ENCODE measurements at places on chromosomes 3 and 15.

DNA sequence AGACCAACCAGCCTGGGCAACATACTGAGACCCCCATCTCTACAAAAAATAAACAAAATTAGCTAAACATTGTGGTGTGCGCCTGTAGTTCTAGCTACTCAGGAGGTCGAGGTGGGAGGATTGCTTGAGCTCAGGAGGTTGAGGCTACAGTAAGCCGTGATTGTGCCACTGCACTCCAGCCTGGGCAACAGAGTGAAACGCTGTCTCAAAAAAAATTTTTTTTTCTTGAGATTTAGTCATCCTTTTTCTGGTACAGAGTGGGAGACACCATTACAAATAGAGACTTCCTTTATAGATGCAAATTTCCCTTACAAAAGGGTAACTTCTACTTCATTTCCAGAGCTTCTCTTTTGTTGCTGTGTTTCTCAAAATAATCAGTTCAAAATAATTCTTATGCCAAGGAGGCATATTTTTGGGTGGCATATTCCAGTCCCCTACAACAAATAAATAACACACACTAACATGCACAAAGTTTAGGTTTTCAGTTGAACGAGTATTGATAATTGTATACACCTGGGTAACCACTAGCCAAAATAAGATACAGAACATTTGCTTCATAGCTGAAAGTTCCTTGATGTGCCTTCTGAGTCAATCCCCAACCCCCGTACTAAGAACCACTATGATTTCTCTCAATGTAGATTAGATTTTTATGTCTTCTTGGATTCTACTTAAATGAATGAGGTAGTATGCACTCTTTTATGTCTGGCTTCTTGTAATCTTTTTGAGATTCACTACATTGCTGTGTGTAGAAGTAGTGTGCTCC is 248.9 kb upstream of the PROK2 start:
- DNase-seq = no peak

DNA sequence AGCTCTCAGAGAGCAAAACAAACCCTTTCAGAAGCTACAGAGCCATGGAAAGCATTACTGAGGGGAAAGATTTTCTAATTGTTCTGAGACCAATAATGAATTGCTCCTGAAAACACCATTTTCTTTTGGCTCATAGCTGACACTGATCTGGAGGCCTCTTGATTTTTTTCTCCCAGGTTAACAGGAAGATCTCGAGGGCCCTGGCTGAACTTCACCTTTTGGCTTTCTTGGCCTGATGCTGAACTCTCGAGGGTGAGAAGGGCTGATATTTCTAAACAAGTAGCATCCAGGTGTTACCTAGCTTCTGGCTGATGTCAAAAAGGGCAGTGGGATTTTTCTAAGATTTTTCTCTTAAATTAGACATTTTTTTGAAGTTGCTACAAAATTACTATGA is 19.9 kb upstream of the NFKBIZ start:
- no peak for DNase-seq

DNA sequence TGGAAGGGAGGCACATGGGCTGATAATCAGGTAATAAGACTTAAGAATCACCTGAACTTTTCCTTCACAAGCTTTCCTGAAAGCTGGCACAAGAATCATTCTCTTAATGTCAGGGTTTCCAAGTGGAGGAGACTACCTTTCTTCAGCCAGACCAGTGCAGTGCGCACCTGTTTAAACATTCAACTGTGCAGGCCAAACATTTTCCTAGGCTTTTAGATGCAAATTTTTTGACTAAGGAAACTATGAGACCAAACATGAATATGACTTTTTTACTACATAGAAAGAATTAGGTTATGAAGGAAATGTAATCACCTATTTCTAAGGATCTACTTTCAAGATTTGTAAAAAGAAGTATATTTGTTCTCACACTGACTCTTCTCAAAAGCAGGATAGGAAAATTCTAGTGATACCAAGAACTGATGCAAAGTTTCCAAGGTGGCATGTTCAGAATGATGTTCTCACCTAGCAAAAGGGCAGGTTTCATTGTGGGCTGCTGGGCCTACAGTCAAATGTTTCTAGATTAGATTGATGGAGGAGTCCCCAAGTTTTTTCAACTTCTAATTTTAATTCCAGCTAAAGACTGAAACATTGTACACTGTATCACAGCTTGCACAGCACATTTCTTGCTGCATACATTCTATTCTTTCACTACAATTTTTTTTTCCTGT is 339.1 kb downstream of the TIGIT start:
- no peak for DNase-seq

DNA sequence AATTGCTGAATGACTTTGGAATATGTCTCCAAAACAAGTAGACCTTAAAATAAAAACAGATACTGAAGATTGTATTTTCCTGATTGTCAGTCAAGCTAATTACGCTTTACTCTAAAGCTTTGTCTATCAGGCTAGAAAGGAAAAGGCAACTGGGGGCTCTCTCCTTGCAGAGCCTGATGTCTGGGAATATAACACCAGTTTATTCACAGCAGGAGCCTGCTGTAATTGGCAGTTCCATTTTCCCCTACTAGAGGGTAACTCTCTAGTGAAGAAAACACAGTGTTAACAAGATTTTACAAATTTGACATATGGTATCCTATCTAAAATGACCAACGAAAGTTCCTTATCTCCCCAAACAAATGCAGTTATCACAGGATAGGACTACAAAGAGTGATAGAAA is 158.8 kb downstream of the PDZRN3 start:
- DNase-seq = no peak

GRCh38 chr15:81068516-81068915 is 65.6 kb upstream of the CFAP161 start:
- DNase-seq = no peak

DNA sequence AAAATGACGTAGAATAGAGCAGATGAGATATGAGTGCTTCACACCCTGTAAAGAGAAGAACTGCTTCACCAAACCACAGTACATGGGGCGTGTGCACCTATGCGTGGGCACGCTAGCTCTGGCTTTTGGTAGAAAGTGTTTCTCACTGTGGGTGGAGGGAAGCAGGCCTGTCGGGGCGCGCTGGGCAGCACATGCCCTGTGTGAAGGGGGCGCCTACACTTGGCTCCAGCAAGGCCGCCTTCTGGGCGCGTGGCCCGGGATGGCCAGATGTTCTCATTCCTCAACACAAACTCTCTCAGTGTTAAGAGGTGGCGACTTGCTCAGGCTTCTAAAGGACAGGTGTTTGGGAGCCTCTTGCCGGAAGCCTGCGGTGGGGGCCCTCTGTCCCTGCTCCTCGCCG is 90.0 kb downstream of the FBLN2 start:
- no peak for DNase-seq

GRCh38 chr3:120393761-120394160 is 44.6 kb upstream of the LRRC58 start:
- no peak for DNase-seq

Measured in stimulated activated CD4-positive, alpha-beta T cell treated with anti-CD3 and anti-CD28 coated beads, Interleukin-2, amount 100 ng/mL, for 4 hours (primary cell).